Activated CD4-positive, alpha-beta memory T cell treated with anti-CD3 and anti-CD28 coated beads, Interleukin-2, amount 10 ng/mL, durations not matched to agents 7 days and 5 days (primary cell): ENCODE measurements at places on chromosomes 2 and 18. TPM values are rescaled to one million over a fixed set of nuclear protein-coding genes. Genes with fewer than 3 reads are reported as not detected.

Gene DOK6
- total RNA-seq: not detected

Gene SERPINB12
- total RNA-seq: not detected

Gene MSH2
- total RNA-seq: 39.0 TPM

Gene KCNE4
- total RNA-seq: not detected

Gene GPR45
- not detected for total RNA-seq

Gene NLRC4
- 0.08 TPM for total RNA-seq

Gene TET3
- total RNA-seq: 10.1 TPM

Gene CFAP65
- total RNA-seq: not detected

DNA sequence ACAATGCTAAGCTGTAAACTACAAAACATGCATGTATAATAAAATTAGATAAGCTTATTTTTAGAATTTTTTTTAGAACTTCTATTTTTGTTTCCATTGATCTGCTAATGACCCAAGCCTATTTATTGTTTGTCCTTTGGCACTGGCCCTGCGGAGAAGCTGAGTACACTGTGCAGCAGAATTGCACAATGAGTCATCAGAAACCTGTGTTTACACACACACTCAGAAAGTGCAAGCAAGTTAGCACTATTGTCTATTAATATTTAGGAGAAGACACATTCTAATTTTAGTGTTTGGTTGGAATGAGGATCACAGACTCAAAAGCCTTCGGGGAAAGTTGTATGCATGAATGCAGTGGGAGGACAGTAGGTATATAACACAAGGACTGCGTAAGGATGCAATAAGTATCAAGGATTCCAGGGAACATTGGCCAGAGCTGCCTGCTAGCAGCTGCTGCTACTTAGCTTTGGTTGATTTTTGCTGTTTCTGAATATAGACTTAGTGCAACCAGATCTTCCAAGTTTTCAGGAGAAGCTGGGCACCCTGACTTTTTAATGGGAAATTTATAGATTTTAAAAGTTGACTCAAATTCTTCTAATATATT lies 128.2 kb downstream of the KCNH7 start:
- no peaks in the 10 kb centered on the region for H3K4me1 ChIP-seq
- no peaks in the 10 kb centered on the region for H3K36me3 ChIP-seq
- DNase-seq: no peak
- no peaks in the 10 kb centered on the region for H3K27me3 ChIP-seq

DNA sequence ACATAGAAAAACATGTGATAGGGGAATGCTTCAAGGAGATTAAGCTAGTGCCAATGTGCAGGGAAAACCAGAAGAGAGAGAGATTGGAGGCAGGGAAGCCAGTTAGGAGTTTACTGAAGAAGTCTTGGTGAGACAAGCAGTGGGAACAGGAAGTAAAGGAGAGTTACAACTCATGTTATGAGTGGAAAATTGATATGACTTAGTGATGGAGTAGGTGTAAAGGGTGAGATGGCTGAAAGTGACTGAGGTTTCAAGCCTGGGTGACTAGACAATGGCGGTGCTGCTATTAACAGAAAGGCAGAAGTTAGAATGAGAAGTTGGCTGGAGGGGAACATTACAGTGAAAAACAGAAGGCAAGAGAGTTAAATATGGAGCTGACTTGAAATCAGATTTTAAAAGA lies 16.5 kb downstream of the DOK1 start:
- no peaks in the 10 kb centered on the region for H3K27me3 ChIP-seq
- H3K4me1 ChIP-seq: peaks cover 49% of the 10 kb centered on the region
- no peak overlapping the region for H3K27ac ChIP-seq
- DNase-seq: no peak

DNA sequence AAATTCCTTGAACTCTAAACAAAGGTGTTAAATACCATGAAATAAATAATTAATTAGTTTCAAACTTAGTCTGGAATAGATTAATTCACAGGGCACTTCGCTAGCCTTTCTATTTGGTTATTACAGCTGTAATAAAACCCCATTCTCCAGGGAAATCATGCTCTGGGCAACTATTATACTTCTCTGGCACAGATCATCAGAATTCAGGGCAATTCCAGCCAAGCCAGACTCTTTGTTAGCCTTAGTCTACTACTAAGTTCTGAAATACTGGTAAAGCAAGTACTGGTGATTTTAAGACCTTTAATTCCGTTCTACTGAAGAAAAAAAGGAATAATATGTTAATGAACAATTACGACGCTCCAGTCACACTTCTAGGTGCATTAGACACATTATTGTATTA lies 123.4 kb upstream of the PDE1A start:
- H3K27me3 ChIP-seq: no peaks in the 10 kb centered on the region
- no peak overlapping the region for H3K4me3 ChIP-seq
- no peak for DNase-seq
- no peak overlapping the region for H3K27ac ChIP-seq
- no peaks in the 10 kb centered on the region for H3K36me3 ChIP-seq

GRCh38 chr2:11590193-11590592 lies 56.3 kb downstream of the GREB1 start:
- H3K4me1 ChIP-seq: no peaks in the 10 kb centered on the region
- no peaks in the 10 kb centered on the region for H3K36me3 ChIP-seq
- peaks cover 3% of the 10 kb centered on the region for H3K27me3 ChIP-seq
- DNase-seq: no peak
- H3K4me3 ChIP-seq: no peak overlapping the region
- H3K27ac ChIP-seq: no peak overlapping the region

DNA sequence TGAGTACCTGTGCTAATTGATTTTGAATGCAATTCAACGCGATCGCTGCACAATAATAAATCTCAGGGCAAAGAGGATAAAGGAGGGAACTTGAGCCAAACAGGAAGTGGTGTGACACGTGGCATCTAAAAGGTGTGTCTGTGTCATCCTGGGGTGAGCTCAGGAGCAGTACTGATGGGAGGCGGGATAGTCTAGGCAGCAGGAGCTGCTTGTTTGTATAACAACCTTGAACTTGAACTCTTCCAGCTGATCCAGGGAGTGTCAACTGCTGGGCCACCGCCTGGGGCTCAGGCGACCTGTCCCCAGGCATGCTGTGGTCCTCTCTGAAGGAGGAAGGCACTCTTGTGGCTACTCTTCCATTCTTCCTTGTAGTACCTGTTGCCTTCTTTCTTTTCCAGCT lies 61.2 kb downstream of the BOD1L2 start:
- H3K36me3 ChIP-seq: no peaks in the 10 kb centered on the region
- peaks cover 16% of the 10 kb centered on the region for H3K27me3 ChIP-seq
- DNase-seq: no peak
- no peak overlapping the region for H3K4me3 ChIP-seq
- H3K27ac ChIP-seq: no peak overlapping the region
- H3K4me1 ChIP-seq: peaks cover 9% of the 10 kb centered on the region

DNA sequence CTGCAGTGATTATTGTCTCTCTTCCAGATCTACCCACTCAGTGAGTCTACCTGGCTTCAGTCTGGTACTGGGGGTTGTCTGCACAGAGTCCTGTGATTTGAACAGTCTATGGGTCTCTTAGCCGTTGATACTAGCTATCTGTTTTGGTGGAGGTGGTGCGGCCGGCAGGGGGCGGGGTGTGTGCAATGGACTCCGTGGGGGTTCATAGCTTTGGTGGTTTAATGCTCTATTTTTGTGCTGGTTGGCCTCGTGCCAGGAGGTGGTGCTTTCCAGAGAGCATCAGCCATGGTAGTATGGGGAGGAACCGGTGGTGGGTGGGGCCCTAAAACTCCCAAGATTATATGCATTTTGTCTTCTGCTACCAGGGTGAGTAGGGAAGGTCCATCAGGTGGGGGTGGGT lies 1120.1 kb upstream of the FAM98A start:
- no peaks in the 10 kb centered on the region for H3K36me3 ChIP-seq
- no peaks in the 10 kb centered on the region for H3K27me3 ChIP-seq
- DNase-seq: no peak
- no peak overlapping the region for H3K4me3 ChIP-seq
- H3K27ac ChIP-seq: no peak overlapping the region

DNA sequence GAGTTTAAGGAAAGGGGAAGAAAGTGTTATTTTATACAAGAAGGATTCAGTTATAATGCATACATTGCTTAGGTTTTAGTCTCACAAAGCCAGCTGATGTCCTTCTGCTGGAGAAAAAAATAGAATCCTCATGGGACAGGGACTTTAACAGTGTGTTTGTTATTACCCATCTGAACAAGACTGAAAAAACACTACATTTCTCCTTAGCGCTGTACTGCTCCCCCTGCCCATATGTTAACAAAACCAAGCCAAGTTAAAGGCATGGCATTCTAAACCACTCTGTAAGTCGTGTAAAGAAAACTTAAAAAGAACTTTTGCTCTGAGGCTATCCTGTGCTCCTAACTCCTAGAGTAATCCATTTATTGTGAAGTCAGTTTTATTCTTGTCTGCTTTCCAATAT lies 102.6 kb upstream of the NYAP2 start:
- no peaks in the 10 kb centered on the region for H3K27me3 ChIP-seq
- no peak overlapping the region for H3K27ac ChIP-seq
- DNase-seq: no peak
- H3K4me1 ChIP-seq: no peaks in the 10 kb centered on the region
- H3K36me3 ChIP-seq: no peaks in the 10 kb centered on the region

DNA sequence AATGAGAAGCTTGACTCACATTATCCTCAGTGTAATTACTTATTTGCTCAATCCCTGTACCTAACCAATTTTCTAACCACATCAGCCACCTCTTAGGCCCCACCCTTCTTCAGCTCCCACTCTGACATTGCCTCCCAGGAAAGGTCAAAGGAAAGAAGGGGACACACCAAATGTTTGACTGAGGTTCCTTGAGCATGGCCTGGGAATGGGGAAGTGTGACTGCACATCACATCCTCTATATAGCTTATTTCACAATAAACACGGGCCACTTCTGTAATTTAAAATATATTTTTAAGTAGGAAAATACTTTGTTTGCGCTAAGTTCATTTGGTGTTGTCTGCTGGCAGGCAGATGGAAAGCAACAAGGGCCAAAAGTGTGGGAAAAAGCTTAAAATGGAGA lies 3.0 kb upstream of the FIGLA start:
- no peak overlapping the region for H3K27ac ChIP-seq
- H3K27me3 ChIP-seq: peaks cover 44% of the 10 kb centered on the region
- H3K36me3 ChIP-seq: no peaks in the 10 kb centered on the region
- no peak overlapping the region for H3K4me3 ChIP-seq
- peaks cover 9% of the 10 kb centered on the region for H3K4me1 ChIP-seq

DNA sequence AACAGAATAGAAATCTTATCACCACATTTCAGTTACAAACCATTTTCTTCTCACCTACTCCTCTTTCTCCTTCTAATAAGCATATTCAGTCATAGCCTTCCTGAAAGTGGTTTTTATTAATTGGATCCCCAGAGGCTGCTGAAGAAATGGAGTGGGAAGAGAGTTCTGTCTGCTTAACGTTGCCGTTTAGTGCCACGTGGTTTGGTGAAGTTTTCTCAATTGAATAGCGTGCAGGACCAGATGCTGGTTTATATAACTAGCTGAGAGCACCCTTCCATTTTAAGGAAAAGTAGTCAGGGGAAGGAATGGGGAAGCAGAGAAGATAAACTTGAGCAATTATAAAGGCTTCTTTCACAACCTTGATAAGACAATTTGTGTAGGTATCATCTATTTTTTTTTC lies 318.7 kb downstream of the PTH2R start:
- no peak overlapping the region for H3K27ac ChIP-seq
- no peak overlapping the region for H3K4me3 ChIP-seq
- no peaks in the 10 kb centered on the region for H3K36me3 ChIP-seq
- no peaks in the 10 kb centered on the region for H3K4me1 ChIP-seq

DNA sequence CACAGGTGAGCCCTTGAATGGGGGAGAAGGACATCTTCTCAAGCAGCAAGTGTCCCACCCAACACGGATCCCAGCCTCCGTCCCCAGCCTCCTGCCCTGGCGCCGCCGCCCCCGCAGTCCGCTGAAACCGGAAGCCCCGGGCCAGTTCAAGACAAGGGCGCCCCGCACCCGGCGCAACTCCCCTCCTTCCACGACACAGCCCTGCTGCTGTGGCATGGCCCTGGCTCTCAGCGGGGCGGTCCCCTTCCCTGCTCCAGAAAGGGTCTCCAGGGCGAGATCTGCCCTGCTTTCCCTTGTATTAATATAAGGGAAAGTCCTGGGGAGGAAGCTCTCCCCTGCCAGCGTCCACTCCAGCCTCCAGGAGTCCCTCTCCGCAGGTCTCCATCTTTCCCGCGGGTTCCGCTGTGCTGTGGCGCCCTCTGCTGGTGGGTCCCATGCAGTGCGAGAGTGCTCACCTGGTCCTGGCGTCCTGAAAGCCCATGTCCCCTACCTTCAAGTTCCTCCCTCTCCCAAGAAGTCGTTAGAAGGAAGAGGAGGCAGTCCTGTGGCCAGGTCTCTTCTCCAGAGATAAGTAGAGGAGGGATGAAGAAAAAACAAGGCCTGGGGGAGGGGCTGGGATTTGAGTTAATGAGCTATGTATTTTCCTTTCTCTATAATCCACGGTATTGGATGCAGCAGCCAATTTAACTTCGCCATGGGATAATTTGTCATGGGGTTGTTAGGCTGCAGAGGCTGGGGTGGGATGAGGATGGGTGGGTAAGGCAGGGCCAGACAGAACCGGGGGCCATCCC lies 176.0 kb downstream of the SMAD2 start:
- no peaks in the 10 kb centered on the region for H3K4me1 ChIP-seq
- no peaks in the 10 kb centered on the region for H3K36me3 ChIP-seq
- H3K4me3 ChIP-seq: no peak overlapping the region
- H3K27ac ChIP-seq: no peak overlapping the region
- DNase-seq: peak; percentile 59
- H3K27me3 ChIP-seq: peaks cover 4% of the 10 kb centered on the region

GRCh38 chr2:8684540-8684877 lies 2.7 kb downstream of the ID2 start:
- peaks cover 32% of the 10 kb centered on the region for H3K36me3 ChIP-seq
- H3K4me1 ChIP-seq: peaks cover 16% of the 10 kb centered on the region
- DNase-seq: peak; percentile 61
- peaks cover 4% of the 10 kb centered on the region for H3K27me3 ChIP-seq
- H3K4me3 ChIP-seq: peak overlapping the region; percentile 96

DNA sequence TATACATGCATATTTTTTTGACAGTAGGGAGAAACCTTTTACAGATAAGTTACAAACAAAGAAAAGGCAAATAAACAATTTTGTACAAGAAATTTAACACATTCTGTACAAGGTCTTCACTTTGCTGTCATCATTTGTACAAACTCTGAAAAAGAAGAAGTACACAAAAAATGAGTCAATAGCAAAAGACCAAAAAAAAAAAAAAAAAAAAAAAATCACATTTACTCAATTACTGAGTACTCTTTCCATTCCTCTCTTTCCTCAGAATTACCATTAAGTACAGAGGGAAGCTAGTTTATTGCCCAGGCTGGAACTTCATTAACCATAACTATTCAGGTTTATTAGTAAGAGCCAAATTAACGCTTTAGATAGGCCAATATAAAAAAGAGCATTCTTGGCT lies 5.6 kb upstream of the STPG4 start:
- DNase-seq: no peak
- no peak overlapping the region for H3K27ac ChIP-seq
- peaks cover 83% of the 10 kb centered on the region for H3K36me3 ChIP-seq
- H3K4me1 ChIP-seq: peaks cover 38% of the 10 kb centered on the region
- no peak overlapping the region for H3K4me3 ChIP-seq
- H3K27me3 ChIP-seq: no peaks in the 10 kb centered on the region

- H3K36me3 ChIP-seq: no peaks in the 10 kb centered on the region
- H3K27ac ChIP-seq: no peak overlapping the region
- no peaks in the 10 kb centered on the region for H3K4me1 ChIP-seq
Observed at GRCh38 chr2:142757111-142757510, 120.4 kb upstream of the KYNU start.
